ENCODE measurements at places on chromosomes 7 and 10. TPM values are rescaled to one million over a fixed set of nuclear protein-coding genes. Genes with fewer than 3 reads are reported as not detected.

Gene NUTM2A
- 1.0 TPM for total RNA-seq

- no peak overlapping the region for H3K4me3 ChIP-seq
- H3K36me3 ChIP-seq = peaks cover 44% of the 10 kb centered on the region
- H3K4me1 ChIP-seq = peaks cover 17% of the 10 kb centered on the region
- no peak for DNase-seq
These were observed 142.6 kb upstream of the KAT6B start for GRCh38 chr10:74683621-74684364.

DNA sequence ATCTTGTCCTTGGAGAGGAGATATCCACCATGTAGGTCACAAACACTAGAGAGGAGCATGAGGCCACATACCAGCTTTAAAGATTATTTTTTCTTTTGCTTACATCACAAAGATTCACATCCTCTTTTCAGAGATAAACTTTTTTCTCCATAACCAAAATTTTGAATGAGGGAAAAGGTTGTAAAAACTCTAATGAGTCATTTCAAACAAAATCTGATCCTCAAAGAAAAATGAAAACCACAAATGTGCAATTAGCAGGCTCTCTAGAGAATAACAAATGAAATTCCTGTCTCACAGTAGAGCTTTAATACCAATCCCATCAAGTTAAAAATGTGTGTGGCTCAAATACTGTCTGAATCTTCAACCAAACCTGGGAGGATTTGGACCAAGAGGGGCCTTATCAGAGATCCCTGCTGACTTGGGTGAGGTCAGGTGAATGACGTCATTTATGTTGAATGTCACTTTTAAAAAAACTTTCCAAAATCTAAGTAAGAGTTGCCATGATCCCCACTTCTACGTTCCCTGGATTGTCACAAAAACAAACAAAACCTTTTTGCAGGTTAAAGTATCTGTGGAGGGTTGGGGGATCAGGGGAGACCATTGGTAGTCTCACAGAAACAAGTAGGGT is 261.5 kb upstream of the NPSR1 start:
- H3K36me3 ChIP-seq = no peaks in the 10 kb centered on the region
- no peak overlapping the region for H3K27ac ChIP-seq
- H3K4me3 ChIP-seq = no peak overlapping the region

- DNase-seq = no peak
- peaks cover 45% of the 10 kb centered on the region for H3K27me3 ChIP-seq
- no peaks in the 10 kb centered on the region for H3K36me3 ChIP-seq
- peaks cover 26% of the 10 kb centered on the region for H3K4me1 ChIP-seq
These were observed 68.0 kb downstream of the DIP2C start for GRCh38 chr10:621513-621912.

Gene C10orf88
- 12.5 TPM for total RNA-seq

Gene TPST1
- 6.5 TPM for total RNA-seq

Gene NPC1L1
- not detected for total RNA-seq

Gene DHX32
- 15.5 TPM for total RNA-seq

DNA sequence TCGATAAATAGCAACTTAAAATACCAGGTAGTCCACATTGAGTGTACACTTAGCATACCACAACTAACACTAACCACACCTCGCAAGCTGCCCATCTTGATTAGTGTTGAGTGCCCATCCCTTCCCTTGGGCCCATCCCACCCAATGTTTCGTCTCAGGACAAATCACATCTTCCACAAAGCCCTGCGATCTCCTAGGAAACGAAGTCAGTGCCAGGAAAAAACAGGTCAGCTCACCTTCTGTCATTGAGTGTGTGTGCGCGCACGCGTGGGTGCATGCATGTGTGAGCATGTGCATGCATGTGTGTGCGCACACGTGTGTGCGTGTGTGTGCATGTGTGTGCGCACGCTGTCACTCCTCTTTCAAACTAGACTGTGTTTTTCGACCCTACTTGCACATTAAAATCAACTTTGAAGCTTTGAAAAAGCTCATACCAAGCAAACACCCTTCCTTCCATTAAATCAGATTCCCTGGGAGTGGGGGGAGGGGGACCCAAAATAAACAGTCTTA is 48.8 kb upstream of the OPALIN start:
- no peak overlapping the region for H3K27ac ChIP-seq
- H3K4me3 ChIP-seq = no peak overlapping the region
- H3K27me3 ChIP-seq = peaks cover 29% of the 10 kb centered on the region
- DNase-seq = no peak

Gene PKD2L1
- not detected for total RNA-seq

DNA sequence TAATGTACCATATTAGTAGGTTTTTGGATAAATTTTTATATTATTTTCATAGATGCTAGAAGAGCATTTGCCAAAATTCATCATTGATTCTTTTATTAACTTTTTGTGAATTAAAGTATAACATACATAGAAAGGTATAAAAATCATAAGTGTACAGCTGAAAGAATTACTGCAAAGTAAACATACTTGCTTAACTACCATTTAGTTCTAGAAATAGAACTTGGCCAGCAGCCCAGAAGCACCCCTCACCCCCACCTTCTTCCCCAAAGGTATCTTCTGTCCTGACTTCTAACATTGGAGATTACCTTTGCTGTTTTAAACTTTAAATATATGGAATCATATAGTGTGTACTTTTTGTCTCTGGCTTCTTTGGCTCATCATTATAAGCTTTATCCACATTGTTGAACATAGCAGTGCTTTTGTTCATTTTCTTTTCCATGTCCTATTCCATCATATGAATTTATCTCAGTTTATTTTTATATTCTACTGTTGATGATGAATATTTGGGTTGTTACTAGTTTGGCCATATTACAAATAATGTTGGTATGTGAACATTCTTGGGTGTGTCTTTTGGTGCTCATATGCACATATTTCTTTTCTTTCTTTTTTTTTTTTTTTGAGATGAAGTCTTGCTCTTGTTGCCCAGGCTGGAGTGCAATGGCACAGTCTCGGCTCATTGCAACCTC is 142.8 kb downstream of the ADK start:
- H3K27me3 ChIP-seq = no peaks in the 10 kb centered on the region
- H3K4me3 ChIP-seq = no peak overlapping the region
- H3K36me3 ChIP-seq = peaks cover 17% of the 10 kb centered on the region
- H3K4me1 ChIP-seq = peaks cover 37% of the 10 kb centered on the region

DNA sequence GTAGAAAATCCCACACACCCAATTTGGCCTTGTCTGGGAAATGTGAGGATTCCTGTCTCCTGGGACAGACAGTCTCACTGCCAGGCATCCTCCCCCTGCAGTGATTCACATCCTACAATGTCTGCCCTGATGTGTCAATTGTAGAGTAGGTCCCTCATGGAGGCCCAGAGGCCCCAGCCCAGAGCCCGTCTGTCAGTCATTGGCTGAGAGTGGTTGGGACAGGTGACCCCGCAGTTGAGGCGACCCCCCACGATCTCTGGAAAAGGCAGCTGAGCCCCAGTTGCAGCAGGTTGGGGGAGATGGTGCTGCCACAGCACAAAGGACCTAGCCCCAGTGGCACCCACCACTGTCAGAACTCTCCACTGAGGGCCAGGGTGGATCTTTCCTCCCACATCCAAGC is 84.3 kb upstream of the INSIG1 start:
- no peaks in the 10 kb centered on the region for H3K36me3 ChIP-seq
- H3K27me3 ChIP-seq = no peaks in the 10 kb centered on the region
- H3K27ac ChIP-seq = no peak overlapping the region
- no peak overlapping the region for H3K4me3 ChIP-seq
- no peaks in the 10 kb centered on the region for H3K4me1 ChIP-seq

Gene CYP3A7
- not detected for total RNA-seq

- peaks cover 50% of the 10 kb centered on the region for H3K36me3 ChIP-seq
- H3K27ac ChIP-seq = peak overlapping the region; percentile 9
- DNase-seq = no peak
- H3K4me1 ChIP-seq = peaks cover 39% of the 10 kb centered on the region
- no peaks in the 10 kb centered on the region for H3K27me3 ChIP-seq
- H3K4me3 ChIP-seq = peak overlapping the region; percentile 11
These were observed 33.7 kb downstream of the R3HCC1L start for GRCh38 chr10:98168147-98168546.

DNA sequence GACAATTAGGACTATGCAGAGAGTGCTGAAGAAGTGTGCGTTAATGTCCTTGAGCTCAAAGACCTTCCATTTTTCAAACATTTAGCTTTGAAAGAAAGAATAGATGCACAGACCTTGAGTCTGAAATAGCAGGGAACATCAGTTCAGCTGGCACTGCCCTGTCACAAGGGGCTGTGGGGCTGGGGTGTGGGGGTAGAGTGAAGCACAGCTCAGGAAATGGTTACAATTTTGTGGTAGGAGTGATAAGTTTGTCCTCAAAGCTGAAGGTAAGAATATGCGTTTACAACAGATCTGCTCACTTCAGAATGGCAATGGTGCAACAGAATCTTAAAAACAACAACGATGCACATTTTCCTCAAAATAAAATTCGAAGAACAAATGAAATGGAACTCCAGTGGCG is 33.6 kb downstream of the SMKR1 start:
- H3K4me3 ChIP-seq = no peak overlapping the region
- H3K36me3 ChIP-seq = no peaks in the 10 kb centered on the region
- peaks cover 2% of the 10 kb centered on the region for H3K27me3 ChIP-seq
- H3K27ac ChIP-seq = no peak overlapping the region
- no peak for DNase-seq
- no peaks in the 10 kb centered on the region for H3K4me1 ChIP-seq

Gene ADAM8
- total RNA-seq = 137 TPM

DNA sequence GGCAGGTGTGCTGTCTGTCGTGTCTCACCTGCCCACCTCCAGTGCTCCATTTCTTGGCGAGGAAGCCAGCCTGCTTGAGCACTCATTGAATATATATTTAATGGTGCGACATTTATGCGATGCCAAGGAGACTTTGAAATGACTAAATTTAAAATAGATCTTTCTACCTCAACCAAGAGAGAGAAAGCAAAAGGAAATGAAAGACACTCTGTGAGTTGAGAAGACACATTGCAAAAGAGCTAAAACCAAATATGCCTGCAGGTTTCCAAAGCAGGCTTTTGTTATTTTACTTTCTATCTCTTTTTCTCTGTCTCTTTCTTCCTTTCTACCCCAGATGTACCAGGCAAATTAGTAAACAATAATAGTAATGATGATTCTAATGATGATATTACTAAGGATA is 53.6 kb upstream of the AOAH start:
- H3K27me3 ChIP-seq = peaks cover 10% of the 10 kb centered on the region
- no peaks in the 10 kb centered on the region for H3K36me3 ChIP-seq
- no peak overlapping the region for H3K4me3 ChIP-seq
- H3K4me1 ChIP-seq = peaks cover 33% of the 10 kb centered on the region
- H3K27ac ChIP-seq = no peak overlapping the region

DNA sequence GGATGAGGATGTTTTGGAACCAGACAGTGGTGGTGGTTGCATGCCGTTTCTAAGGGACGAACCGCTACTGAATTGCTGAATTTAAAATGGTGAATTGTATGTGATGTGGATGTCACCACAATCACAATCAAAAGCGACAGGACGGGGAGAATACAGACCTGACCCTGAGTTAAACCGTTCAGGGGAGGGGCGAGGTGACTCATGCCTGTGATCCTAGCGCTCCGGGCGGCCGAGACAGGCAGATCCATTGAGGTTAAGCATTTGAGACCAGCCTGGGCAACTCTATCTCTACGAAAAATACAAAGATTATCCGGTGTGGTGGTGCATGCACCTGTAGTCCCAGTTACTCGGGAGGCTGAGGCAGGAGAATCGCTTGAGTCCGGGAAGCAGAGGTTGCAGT is 46.4 kb downstream of the UNCX start:
- no peak overlapping the region for H3K4me3 ChIP-seq
- no peaks in the 10 kb centered on the region for H3K36me3 ChIP-seq
- H3K27ac ChIP-seq = no peak overlapping the region
- H3K27me3 ChIP-seq = no peaks in the 10 kb centered on the region

Gene LIMK1
- 62.7 TPM for total RNA-seq

All from activated B cell treated with CpG ODN at 0.5 μM for 24 hours (primary cell).